ENCODE measurements at places on chromosomes 3 and 15.

DNA sequence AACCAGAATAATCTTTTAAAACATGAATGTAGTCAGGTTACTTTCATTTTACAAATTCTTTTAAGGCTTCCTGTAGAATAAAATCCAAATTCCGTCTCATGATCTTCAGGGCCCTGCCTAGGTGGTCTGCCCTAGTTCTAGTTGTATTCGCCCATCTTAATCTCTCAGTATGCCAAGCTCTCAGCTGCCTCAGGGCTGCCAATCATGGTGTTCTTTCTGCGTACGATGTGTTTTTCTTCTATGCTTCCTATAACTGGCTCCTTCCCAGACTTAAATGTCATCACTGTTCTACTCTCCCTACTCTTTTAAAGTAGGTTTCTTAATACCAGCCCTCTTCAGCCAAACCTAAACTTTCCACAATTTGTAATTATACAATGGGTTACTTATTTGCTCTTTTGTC lies 107.4 kb downstream of the GREM1 start:
- no peak for DNase-seq

- no peak for DNase-seq
Measured at GRCh38 chr3:151949706-151950105, 76.3 kb downstream of the SUCNR1 start.

GRCh38 chr3:102230057-102230456 lies 204.8 kb upstream of the ZPLD1 start:
- no peak for DNase-seq

- DNase-seq: no peak
Measured at GRCh38 chr15:101044625-101045235, 125.6 kb downstream of the LRRK1 start.
